ENCODE measurements at places on chromosomes 13 and 19. TPM values are rescaled to one million over a fixed set of nuclear protein-coding genes. Genes with fewer than 3 reads are reported as not detected.

DNA sequence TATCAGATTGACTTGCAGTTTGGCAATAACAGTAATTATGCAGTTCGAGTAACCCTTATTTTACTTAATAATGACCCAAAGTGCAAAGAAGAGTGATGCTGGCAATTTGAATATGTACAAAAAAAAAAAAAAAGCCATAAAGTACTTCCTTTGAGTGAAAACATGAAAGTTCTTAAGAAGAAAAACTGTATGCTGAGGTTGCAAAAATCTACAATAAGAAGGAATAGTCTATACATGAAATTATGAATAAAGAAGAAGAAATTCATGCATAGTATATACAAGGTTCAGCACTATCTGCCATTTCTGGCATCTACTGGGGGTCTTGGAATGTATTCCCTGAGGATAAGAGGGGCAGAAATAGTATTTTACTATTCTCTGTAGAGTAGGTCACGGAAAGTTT is 55.9 kb downstream of the ZC3H13 start:
- H3K36me3 ChIP-seq, result no peaks in the 10 kb centered on the region
- no peaks in the 10 kb centered on the region for H3K27me3 ChIP-seq
- H3K4me3 ChIP-seq, result no peak overlapping the region
- H3K27ac ChIP-seq, result no peak overlapping the region
- no peaks in the 10 kb centered on the region for H3K4me1 ChIP-seq

DNA sequence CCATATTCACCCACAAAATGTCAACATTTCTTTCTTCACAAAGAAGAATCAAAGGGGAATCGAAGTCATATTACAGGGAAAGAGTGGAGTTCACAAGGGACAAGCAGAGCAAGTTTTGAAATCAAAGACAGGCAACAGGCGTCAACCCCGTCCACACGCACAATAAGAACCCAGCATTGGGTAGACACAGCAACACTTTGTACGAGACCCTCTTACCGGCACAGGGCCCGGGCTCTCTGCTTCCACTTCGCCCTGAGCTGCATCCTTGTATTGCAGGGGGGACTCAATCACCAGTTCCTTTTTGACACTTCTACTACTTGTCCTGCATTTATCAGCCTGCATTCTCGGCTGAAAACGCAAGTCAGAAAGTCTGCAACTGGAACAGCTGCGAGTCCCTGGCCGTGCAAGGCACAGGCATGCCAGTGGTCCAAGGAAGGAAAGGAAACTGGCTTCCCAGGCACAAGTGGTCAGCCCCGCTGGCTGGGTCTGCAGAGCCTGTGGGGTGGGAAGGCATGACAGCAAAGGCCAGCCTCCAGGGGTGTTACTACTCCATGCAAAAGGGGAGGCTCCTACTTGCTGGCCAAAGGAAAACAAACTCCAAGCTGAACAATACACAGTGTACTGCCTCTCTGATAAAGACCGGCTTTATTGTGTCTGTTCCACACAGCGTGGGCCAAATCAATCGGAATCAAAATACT is at the start of gene DOCK9:
TSS of gene DOCK9 (minus strand) at position 497 of the 698 bp plus-strand sequence. CDS start at position 342, 155 bp downstream.
- peaks cover 6% of the 10 kb centered on the region for H3K4me1 ChIP-seq
- H3K27me3 ChIP-seq, result no peaks in the 10 kb centered on the region
- H3K36me3 ChIP-seq, result no peaks in the 10 kb centered on the region
- H3K27ac ChIP-seq, result no peak within 1 kb of the TSS
- H3K4me3 ChIP-seq, result no peak within 1 kb of the TSS

DNA sequence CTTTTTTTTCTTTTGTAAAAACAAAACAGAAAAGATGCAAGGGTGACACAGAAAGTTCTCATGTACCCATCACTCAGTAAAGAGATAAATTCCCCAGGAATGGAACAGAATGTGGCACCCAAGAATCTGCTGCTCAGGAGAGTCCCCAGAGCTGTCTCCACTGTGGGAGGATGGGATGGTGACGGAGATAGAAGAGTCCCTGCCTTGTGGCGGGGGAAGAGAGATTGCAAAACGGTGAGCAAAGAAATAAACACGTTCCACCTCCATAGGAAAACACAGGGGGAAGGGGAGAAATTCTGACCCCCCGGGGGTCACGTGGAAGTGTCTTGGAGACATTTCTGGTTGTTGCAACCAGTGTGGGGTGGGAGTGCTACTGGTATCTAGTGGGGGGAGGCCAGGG is 76.4 kb downstream of the INSR start:
- H3K36me3 ChIP-seq, result no peaks in the 10 kb centered on the region
- DNase-seq, result no peak
- H3K27me3 ChIP-seq, result no peaks in the 10 kb centered on the region
- H3K4me1 ChIP-seq, result peaks cover 37% of the 10 kb centered on the region
- no peak overlapping the region for H3K27ac ChIP-seq

DNA sequence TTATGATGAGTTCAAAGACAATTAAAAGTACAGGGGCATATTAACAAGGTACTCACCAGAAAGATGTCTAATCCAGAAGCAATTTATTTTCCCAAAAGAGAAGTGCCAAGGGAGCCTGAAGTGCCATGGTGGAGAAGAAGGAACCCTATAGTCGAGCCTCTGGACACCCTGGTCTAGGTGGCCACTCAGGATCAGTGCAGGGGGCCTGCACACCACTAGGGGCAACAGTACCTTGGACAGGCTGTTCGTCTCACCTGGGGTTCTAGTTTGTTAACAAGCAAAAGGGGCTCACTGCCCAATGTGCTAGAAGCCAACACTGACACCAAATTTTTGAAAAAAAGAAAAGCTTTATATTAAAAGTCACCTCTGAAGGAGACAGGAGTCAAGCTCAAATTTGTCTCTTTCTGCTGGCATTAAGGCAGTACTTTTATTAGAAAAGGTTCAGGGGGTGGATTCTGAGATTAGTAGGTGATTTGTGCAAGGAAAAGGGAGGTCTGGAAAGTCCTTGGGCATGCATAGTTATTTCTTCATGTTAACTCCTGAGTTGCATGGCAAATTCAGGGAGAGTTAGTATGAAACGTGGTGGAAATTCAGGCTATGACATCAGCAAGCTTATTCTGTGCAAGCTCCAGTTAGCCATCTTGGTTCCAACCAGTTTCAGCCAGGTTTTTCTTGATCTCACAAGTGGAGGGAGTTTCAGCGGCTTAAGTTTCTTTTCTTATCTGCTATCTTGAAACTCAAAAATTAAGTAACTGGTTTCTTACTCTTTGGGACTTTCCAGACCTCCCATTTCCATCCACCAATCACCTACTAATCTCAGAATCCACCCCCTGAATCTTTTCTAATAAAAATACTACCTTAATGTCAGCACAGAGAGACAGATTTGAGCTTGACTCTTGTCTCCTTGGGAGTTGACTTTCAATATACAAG is 884 bp upstream of the CBY2 start:
- no peak overlapping the region for H3K4me3 ChIP-seq
- DNase-seq, result no peak
- no peaks in the 10 kb centered on the region for H3K4me1 ChIP-seq
- no peaks in the 10 kb centered on the region for H3K27me3 ChIP-seq
- H3K27ac ChIP-seq, result no peak overlapping the region

ICAM5 gene
- 2.2 TPM for total RNA-seq

GRCh38 chr19:46125447-46125846 is 959 bp upstream of the IGFL3 start:
- H3K36me3 ChIP-seq, result no peaks in the 10 kb centered on the region
- H3K4me1 ChIP-seq, result no peaks in the 10 kb centered on the region
- no peak for DNase-seq
- H3K27ac ChIP-seq, result no peak overlapping the region
- no peaks in the 10 kb centered on the region for H3K27me3 ChIP-seq

DNA sequence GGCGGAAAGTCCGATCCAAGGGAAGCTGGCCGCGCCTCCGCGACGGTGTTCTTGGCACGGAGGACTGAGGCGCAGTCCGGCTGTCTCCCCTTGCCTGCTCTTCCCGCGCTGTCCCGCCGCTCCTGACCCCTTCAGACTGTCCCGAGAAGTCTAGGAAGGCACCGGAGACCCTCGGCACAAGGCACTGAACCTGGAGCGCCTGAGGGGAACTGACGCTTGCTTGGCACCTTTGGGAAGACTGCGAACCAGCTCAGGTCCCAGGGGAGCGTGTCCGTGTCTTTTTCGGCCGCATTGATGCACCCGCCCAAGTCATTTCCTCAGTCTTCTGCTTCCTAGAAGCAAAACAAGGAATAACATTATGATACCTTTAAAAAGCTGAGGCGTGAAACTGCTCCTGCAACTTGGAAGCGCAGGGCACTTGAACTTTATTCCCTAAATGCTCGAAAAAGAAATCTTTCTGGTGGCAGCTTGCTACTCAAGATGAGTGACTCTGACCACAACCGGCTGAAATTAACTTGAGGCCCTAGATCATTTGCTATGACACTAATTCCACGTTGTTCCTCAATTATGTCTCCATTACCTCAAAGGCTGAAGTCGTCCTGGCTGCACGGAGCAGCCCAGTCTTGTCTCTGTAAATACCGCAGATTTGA is 735 bp upstream of the FLT1 start:
- DNase-seq, result no peak
- no peak overlapping the region for H3K4me3 ChIP-seq
- no peak overlapping the region for H3K27ac ChIP-seq
- H3K36me3 ChIP-seq, result no peaks in the 10 kb centered on the region
- H3K27me3 ChIP-seq, result peaks cover 59% of the 10 kb centered on the region

GRCh38 chr13:98326291-98326690 is 149.2 kb upstream of the RNF113B start:
- H3K27me3 ChIP-seq, result no peaks in the 10 kb centered on the region
- no peak overlapping the region for H3K27ac ChIP-seq
- no peaks in the 10 kb centered on the region for H3K36me3 ChIP-seq
- peaks cover 16% of the 10 kb centered on the region for H3K4me1 ChIP-seq
- no peak for DNase-seq

DNA sequence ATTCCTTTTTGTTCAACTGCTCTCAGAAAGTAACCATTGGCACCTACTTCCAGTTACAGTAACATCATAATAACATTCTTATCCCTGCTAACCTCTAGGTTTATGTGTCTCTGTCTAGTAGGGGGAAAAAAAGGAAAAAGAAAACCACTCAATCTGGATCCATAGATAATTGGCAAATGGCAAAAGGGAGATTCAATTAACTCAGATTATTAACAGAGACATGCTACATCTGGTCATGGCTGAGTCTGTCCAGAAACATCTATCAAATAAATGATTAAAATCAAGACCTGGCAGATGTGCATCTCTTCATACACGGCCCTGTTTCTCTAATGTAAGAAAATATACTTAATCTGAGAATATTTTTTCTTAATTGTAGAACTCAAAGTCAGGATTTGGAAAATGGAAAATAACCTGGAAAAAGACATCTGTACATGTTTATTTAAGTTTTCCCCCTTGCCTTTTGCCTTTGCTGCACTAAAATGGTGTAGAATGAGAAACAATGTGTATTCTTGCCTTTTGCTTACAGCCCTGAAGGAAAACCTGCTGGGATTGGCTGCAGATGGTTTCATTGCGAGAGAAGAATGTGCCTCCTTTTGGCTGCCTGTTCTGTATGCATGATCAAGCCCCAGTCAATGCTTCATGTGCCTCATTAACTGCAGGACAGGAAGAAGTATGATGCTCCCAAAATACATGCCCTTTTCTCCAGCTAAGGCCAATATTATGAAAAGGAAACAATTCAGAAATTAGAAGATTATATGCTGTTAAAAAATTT is 921.6 kb upstream of the PCDH20 start:
- H3K27ac ChIP-seq, result no peak overlapping the region
- no peaks in the 10 kb centered on the region for H3K36me3 ChIP-seq
- no peak overlapping the region for H3K4me3 ChIP-seq
- no peaks in the 10 kb centered on the region for H3K27me3 ChIP-seq
- H3K4me1 ChIP-seq, result no peaks in the 10 kb centered on the region

DNA sequence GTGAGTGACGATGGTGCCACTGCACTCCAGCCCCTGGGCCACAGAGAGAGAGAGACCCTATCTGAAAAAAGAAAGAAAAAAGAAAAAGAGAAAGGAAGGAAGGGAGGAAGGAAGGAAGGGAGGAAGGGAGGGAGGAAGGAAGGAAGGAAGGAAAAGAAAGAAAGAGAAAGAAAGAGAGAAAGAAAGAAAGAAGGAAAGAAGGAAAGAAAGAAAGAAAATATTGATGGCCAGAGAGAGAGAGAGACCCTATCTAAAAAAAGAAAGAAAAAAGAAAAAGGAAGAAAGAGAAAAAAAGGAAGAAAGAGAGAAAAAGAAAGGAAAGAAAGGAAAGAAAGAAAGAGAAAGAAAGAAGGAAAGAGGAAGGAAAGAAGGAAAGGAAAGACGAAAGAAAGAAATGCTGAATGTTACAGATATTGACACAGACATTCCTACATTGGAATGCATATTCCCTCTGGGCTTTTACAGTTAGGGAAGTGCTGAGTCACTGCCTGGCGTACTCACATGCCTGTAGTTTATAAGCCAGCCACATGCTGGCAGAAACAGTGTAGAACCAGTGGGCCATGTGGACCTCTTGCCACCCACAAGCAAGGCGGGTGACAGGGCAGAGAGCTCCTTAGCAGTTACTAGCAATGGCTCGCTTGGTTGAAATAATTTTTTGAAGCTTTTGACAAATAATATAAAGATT is 34.6 kb upstream of the SLC46A3 start:
- no peak overlapping the region for H3K4me3 ChIP-seq
- no peaks in the 10 kb centered on the region for H3K27me3 ChIP-seq
- peaks cover 10% of the 10 kb centered on the region for H3K4me1 ChIP-seq
- DNase-seq, result peak; percentile 80

PGLYRP2 gene
- not detected for total RNA-seq

- H3K4me3 ChIP-seq, result no peak overlapping the region
- H3K36me3 ChIP-seq, result no peaks in the 10 kb centered on the region
- H3K27ac ChIP-seq, result no peak overlapping the region
Observed at GRCh38 chr13:25170554-25171111, 1.5 kb downstream of the AMER2 start.

- H3K4me1 ChIP-seq, result no peaks in the 10 kb centered on the region
- H3K27me3 ChIP-seq, result no peaks in the 10 kb centered on the region
- DNase-seq, result no peak
- H3K27ac ChIP-seq, result no peak overlapping the region
Observed at GRCh38 chr13:111506125-111506524, 185.7 kb downstream of the TEX29 start.
